ENCODE measurements at places on chromosomes 12 and 14. TPM values are rescaled to one million over a fixed set of nuclear protein-coding genes. Genes with fewer than 3 reads are reported as not detected.

GRCh38 chr12:89544022-89544421, 18.2 kb upstream of the POC1B start:
- no peak for DNase-seq

DNA sequence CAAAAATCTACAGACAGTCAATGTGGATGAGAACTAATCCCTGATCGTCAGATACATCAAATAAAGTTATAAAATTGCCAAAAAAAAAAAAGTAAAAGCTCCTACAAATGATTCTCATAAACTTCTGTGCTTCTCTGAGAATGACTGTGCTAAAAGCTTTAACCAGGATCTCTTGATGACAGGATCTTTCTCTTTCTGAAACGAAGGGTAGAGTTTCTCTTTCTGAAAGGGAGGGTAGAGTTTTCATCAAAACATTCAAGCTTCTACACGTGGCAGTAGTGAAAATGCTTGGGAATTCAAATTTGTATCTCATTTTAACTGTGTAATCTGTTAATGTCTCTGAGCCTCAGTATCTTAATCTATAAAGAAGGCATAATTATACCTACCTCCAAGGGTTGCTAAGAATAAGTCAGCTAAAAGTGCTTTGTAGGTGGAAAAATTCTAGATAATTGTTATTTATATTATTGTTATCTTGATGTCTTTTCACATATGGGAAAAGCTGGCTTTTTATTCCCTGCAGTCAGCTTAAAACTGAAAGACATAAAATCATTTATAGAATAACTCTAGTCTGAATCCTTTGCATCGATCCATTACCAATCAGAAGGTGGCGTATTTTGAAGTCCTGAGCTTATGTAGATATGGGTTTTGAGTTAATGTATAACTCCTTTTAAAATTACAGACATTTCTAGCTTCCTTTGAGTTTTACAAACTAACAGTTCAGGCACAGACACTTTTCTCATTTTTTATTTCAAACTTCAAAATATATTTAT, 157.4 kb downstream of the DACT1 start:
- DNase-seq, result no peak

GRCh38 chr12:13350381-13350780, 153.9 kb downstream of the EMP1 start:
- no peak for DNase-seq

- no peak for DNase-seq
These were observed 36.2 kb upstream of the NUDT4 start for GRCh38 chr12:93341409-93342049.

- no peak for DNase-seq
These were observed 5.2 kb downstream of the CCDC85C start for GRCh38 chr14:99598774-99599173.

The ENTPD5 gene
- total RNA-seq, result 11.5 TPM

The CORO1C gene
- total RNA-seq, result 59.1 TPM

The RNF41 gene
- total RNA-seq, result 41.5 TPM
